ENCODE measurements at places on chromosomes 5 and 9.
A peak's percentile ranks its signal among the peaks of the same experiment; 100 is the strongest.

DNA sequence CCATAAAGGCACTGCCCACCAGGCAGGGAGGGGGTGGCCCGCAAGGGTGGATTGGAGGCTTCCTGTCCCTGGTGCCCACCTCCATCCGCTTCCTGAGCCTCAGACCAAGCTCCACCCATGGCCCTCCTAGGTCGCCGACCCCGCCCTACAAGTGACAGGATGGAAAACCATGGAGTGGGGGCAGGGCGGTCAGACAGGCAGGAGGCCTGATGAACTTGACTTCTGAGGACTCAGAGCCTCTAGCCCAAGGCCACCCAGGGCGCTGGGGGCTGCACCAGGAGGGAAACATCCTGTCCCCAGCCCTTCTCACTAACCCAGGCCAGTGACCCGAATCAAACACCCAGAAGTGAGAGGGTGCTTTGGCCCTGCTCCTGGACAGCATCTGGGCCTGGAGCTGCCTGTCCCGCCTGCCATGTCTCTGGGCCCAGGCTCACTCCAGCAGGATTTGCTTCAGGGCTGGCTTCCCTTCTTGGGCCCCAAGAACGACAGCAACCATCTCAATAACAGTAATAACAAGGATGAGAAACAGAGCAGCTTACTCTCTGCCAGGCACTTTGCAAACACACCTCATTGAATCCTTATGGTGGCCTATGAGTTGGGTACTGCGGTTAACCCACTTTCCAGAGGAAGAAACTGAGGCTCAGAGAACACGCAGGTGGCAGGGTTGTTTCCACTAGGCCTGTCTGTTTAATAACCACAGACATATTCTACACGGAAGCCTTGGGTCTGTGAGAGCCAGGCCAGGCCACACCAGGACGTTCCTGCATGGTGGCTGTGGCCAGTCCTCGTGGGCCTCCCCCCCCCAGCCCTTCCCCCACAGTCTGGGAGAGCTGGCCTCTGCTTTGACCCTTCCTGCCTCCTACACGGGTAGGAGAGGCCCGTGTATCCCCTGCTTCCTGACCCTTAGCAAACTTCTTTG is 4.4 kb upstream of the ST6GALNAC6 start:
- no peak for DNase-seq

DNA sequence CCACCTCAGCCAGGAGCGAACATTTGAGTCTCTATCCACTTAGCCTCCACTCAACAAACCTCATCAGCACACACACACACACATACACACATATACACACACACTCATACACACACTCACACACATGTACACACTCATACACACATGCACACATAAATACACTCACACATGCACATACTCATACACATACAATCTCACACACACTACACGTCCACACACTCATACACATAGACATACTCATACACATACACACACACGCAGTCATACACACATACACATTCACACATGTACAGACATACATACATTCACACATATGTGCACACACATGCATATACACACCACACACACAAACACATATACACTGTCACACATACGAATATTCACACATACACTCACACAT is 208.2 kb downstream of the AGTPBP1 start:
- DNase-seq = no peak

DNA sequence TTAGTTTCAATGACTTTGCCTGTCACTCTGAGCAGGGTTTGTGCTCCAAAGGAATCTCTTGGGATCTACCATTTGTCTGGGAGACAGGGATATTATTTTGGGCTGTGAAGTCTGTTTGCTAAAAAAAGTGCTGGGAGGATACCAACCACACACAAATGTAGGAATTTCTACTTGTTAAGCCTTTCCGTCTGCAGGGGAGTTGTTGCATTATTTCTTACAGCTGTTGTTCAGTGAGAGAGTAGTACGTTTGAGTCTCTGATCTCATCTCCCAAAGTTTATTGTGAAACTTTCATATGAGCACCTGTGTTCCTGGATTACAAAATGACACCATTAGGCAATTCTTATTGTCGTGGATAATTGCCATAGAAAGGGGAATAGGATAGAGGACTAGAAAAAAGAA is 78.3 kb upstream of the SEMA6A start:
- DNase-seq = no peak

DNA sequence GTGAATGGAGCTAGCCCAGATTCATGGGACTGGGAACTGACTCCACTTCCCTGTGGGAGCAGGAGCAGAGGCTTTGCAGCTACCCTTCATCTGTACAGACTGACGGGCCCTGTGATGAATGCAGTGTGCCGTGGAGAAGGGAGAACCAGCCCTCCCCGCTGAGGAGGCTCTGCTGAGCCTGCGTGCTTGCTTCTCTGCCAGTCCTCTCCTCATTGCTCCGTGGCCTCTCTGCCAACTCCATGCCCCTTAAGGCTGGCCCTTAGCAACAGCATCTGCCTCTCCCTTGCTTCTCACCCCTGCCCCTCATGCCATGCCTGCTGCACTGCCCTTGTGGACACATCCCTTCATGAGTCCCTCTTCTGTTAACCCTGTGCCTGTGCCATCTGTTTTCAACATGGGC is 53.6 kb downstream of the GADD45G start:
- DNase-seq = no peak

DNA sequence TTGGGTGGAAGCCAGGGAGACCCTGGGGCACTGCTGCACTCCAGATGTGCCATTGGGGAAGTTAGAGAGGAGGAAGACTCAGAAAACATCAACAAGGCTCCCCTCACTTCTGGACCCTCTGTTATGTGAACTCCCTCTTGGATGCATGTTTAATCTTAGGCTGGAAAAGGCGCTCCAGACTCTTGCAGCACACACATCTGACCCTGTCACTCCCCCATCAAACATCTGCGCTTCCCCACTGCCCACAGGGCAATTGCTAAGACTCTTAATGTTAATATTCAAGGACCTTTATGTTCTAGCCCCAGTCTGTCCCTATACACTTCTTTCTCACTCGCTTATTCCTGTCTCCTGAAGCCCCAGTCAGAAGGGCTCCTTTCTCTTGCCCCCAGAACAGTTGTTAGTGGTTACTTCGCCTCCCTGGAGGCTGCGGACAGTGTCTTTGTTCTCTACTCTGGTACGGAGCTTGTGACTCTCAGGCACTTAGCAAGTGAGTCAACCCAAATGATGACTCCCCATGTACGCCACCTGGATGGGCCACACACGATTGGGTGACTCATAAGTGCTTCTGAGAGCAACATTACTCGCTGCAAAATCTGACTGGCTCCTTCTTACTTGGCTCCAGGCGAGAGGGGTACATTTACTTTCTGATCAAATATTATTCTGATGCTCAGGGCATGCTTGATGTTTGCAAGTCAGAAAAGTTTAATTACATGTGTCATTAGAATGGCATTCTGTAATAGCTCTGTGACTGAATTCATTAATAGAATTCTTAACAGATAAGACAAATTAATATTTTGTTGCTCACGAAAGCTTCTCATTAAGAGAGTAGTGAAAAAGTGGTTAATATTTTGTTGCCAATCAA is 193.6 kb downstream of the HSPA4 start:
- peak; percentile 91 for DNase-seq

DNA sequence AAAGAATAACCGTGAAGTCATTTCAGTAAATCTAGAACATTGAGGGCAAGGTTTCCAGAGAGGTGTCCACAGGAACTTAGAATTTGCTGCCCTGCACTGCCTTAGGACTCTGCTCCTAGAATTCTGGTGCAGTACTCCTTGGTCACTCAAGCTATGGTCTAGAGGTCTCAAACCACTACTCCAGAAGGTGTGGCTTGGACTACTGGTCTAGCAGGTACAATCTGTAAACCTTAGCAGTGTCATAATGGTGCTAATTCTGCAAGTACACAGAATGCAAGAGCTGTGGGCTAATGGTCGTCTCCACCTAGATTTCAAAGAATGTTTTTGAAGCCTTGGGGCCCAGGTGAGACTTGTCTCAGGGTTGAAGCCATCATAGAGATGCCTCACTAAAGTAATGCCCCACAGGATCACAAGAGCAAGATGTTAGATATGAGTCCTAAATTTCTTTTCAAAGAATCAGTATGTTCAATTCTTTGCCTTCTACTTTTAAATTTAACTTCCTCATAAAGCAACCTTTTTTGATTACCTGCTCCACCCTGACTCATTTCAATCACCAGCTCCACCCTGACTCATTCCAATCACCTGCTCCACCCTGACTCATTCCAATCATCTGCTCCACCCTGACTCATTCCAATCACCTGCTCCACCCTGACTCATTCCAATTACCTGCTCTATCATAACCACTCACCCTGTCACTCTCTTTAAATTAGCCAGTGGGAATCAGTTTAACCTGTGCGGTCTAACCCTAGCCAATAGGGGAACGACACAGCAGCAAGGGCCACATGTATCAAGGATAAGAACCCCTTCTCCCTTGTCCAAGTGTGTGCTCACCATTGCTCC is 1111.8 kb upstream of the ACO1 start:
- no peak for DNase-seq

DNA sequence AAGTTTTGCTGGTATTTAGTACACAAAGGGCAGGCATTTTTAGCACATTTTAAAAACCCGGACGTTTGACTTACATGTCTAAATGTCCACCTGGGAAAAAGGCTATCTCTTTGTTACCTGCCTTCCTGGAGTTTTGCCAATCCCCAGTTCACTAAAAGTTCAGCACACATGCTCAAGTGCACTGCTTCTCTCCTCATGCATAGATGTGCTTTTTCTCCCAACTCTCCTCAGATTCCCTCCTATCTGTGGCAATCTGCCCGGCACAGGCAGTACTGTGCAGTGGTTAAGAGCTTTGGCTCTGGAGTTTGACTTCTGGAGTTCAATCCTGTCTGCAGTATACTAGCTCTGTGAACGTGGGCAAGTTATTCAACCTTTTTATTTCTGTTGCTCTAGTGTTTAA is 8.3 kb upstream of the CCNO start:
- DNase-seq = no peak

GRCh38 chr9:34714007-34714406 is 4.1 kb upstream of the CCL21 start:
- no peak for DNase-seq

- DNase-seq = no peak
Measured at GRCh38 chr5:161314033-161314432, 232.5 kb downstream of the GABRB2 start.

DNA sequence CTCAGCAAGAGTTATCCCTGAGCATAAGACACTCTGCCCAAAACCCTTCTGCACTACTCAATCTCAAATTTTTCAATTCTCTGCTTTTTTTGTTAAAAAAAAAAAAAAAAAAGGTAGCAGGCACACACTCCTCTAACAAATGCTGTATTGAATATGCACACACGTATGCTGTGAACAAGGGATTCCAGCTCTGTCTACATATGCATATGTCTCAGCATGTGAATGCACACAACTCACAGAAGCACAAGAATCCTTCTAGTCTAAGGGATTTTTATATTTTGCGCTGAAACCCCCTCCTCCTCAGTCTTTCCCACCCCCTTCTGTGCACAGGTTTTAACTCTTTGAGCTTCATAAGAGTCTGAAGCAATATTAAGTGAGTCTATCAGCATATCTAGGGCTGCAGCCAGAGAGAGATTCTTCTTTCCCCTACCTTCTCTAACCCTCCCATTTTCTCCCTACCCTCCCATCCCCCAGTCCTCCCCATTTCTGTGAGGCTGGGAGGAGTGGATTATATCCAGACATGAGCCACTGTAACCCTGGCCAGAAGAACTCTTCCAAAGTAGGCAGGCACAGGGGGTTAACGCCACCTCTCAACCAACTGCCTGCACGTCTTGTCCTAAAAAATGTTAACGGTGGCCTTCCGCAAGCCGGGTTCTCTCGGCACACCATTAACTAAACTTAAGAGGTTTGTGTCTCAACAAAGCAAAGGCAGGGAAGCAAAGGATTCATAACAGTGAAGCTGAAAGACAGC is 1.0 kb downstream of the GABRB2 start:
- DNase-seq = no peak

- DNase-seq = no peak
Measured at GRCh38 chr5:891117-891836, 1.3 kb downstream of the BRD9 start.

DNA sequence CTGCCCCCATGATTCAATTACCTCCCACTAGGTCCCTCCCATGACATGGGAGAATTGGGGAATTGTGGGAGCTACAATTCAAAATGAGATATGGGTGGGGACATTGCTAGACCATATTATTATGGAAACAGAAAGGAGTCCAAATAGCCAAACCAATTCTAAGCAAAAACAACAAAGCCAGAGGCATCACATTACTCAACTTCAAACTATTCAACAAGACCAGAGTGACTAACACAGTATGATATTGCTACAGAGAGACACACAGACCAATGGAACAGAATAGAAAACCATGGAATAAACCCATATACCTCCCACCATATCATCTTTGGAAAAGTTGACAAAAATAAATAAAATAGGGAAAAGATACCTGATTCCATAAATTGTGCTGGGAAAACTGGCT is 710.5 kb upstream of the CDH9 start:
- no peak for DNase-seq

- DNase-seq = no peak
Measured at GRCh38 chr5:5752844-5753243, 330.4 kb downstream of the ICE1 start.

DNA sequence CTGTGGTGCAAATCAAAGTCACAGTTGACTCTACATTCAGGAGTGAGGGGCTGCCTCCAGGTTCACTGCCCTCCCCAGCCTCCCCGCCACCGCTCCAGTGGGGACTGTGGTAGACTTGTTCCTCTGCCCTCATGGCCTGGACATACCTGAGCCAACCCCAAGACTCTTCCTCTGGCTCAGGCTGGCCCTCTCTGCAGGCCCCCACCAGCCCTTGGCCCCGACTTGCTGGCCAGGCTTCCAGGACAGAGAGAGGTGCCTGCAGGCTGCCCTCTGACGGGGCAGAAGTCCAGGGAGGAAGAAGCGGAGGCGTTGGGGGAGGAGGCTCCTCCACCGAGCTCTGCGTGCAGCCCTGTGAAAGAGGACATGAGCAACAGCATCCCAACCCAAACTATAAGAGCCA is 2.8 kb upstream of the SARDH start:
- DNase-seq = no peak

DNA sequence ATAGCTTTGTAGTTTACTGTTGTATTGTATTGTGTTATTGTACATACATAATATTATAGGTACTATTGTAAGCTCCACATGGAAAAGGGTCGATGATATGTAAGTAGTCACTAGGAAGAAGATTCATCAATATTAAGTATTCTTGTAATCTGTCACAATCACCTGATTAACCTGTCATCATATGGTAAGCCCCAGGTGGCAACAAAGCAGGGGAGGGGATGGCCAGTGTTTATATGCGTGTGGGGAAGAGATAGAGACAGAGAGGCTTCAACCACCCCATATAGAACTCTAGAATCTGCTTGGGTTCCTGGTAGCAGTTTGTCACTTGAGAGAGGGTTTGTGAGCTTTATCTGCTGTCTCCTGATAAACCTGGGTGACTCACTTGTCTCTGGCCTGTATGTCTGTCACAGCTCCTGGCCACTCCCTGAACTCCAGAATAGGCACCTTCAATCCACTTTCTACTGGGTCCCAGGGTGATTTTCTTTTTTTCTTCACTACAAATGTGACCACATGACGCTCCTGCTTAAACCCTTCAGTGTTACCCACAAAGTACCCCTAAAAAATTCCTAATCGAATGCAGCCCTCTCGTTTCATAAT is 48.9 kb upstream of the CPEB4 start:
- no peak for DNase-seq

GRCh38 chr5:55585206-55585610 is 50.4 kb upstream of the PLPP1 start:
- no peak for DNase-seq
